ENCODE measurements at places on chromosomes 6 and 20. TPM values are rescaled to one million over a fixed set of nuclear protein-coding genes. Genes with fewer than 3 reads are reported as not detected.

DNA sequence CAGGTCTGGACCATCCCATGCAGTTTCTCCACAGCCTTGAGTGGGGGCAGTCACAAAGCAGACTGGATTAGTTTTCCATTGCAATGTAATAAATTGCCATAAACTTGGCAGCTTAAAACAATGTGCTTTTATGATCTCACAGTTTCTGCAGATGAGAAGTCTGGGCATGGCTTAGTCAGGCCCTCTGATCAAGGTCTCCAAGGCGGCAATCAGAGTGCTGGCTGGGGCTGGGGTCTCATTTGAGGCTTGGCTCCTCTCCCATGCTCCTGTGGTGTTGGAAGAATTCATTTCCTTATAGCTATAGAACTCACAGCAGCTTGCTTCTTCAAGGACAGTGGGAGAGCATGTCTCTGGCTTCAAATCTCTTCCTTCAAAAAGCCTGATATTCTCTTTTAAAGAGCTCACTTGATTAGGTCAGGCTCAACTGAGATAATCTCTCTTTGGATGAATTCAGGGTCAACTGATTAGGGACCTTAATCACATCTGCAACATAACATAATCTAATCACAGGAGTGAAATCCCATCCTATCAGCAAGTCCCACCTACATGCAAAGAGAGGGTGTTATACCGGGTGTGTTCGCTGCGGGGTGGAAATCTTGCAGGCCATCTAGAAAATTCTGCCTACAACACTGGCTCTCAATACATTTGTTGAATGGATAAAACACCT, 77.4 kb upstream of the SULF2 start:
- DNase-seq = no peak

GRCh38 chr6:138275976-138276375, 57.7 kb upstream of the PBOV1 start:
- DNase-seq = peak; percentile 16

- DNase-seq = no peak
Observed at GRCh38 chr20:19778404-19778803, 20.3 kb downstream of the RIN2 start.

DNA sequence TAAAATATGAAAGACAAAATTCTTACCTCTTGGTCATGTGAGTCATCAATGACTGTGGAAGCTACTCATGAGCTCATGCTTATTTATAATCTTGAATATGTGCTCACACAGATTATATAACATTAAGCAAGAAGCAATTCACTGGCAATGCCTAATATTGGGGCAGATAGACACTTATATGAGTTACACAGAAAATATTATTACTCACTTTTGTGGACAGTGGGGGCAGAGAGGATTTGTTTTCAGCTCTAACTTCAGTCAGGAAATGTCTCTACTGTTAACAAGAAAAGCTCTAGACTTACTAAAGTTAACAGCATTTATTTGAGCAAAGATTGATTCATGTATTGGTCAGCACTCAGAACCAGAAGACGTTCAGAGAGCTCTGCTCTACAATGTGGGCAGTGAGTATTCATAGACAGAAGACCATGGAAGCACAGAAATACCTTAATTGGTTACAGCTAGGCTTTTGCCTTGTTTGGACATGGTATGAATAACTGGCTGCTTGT, 85.8 kb upstream of the AHI1 start:
- no peak for DNase-seq

MYMX gene
- total RNA-seq = 0.54 TPM

Data from neural progenitor cell (in vitro differentiated cells).